DMS153 (cell line): ENCODE measurements at places on chromosomes 5 and 9.
A peak's percentile ranks its signal among the peaks of the same experiment; 100 is the strongest.

DNA sequence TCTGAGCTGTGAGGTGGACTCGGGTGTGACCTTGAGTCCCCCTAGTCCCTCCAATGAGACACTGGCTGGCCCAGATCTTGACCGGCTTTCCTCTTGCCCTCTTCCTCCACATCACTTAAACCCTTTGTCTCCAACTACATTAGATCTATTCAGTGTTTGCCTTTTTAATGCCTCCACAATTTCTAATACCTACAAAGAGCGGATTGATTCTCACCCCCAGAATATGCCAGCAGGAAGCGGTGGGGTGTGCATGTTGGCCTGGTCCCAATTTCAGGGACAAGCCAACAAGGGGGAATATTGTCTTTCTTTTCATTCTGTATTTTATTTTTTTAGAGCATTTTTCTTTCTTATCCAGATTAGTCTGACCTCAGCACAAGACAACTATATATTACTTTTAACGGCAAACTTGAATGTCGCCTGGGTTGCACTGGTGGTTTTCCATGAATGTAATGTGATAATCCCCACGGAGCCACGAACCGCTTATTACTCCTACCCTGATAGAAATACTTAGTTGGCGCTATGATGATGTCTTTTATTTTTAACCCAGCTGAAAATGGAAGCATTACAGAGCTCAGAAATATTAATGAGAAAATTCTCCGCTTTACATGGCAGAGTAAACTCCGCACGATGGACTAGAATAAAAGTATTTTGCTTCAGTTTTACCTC, 68.5 kb upstream of the MYO10 start:
- no peak for DNase-seq

GRCh38 chr5:126369995-126370731, 53.0 kb upstream of the GRAMD2B start:
- no peak for DNase-seq

- DNase-seq, result no peak
Measured at GRCh38 chr5:14186059-14186830, 43.1 kb downstream of the TRIO start.

DNA sequence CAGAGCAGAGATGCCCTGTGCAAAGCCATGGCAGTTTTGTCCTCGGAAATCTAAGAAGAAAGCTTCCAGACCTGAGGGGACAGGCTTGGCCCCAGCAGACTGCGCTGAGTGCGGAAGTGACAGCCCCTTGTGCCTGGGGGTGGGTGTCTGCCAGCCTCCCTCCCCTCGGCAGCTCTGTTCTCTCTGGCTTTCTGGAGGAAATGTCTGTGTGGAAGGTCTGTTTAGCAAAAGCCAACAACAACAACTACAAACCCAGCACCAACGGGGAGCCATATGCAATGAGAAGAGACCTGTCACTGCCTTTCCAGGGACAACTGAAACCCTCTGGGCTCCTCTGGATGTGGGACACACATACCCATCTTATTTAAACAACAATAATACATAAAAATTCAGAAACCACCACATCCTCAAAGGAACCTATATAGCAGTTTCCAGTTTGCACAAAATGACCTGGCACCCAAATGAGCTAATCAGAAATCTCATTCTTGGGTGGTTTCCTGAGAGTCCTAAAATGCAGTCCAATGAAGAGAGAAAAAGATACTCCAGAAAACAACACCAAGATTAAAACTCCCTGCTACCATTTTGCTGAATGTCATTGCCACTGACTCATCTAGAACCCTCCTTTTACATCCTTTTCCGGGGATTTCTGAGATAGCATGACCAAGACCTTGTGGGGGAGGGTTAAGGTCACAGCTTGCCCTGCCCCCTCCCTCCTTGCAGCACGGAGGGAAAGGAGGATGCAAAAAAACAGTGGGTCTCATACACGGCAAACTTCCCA, 97.7 kb downstream of the AK8 start:
- DNase-seq, result no peak

GRCh38 chr5:29697278-29697677, 1496.2 kb upstream of the CDH6 start:
- DNase-seq, result no peak

DNA sequence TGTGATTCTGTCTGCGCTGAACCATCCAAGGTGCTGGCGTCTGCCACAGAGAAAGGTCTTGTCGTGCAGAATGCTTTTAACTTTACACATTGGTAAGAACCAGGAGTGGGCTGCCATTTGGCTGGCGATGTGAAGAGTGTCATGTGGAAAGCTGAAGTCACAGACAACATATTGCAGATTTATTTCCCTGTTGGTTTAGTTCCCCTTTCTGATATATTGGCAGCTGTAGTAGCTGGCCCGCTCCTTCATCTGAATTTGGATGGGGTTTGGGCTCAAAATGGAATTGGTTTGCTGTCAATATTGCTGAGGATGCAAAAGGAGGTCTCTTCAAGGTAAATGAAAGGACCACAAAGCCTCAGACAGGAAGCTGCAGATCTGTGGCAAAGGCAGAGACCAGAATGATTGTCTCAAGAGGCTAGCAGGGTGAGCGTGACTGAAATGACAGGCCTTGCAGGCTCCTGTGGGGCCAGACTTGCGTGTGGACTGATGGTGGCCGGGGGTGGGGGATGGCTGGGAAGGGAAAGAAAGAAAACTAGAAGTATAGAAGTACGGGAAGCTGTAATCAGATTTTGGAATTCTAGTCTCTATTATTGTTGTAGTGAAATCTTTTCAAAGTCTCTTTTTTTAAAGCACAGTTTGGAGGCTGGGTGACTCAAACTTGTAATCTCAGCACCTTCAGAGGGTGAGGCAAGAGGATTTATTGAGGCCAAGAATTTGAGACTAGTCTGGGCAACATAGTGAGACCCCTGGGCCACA, 25.1 kb upstream of the CD180 start:
- DNase-seq, result no peak

DNA sequence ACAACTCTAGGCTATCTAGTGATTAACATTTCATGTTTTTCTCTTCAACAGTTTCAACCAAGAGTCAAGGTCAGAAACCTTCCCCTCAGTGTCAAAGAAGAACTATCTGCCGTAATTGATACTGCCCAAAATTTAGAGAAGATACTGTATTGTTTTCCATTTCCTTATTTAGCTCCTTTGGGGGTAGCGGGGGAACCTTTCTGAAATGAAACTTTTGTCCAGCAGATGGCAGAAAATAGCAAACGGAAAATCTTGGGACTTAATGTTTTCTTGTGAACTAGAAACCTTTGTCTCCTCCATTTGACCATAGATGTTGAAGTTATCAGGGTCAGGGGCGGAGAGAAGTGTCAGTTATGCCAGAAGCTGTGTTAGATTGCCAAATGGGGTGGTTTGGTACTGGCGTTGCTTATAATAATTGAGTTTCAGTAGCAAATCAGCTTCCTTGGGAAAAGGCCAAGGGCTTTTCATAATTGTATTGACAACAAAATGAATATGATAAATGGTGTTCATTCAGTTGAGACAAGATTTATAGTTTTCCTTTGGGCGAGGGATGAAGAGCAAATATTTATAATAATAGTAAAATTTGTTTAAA, 101.7 kb upstream of the TLX3 start:
- no peak for DNase-seq

DNA sequence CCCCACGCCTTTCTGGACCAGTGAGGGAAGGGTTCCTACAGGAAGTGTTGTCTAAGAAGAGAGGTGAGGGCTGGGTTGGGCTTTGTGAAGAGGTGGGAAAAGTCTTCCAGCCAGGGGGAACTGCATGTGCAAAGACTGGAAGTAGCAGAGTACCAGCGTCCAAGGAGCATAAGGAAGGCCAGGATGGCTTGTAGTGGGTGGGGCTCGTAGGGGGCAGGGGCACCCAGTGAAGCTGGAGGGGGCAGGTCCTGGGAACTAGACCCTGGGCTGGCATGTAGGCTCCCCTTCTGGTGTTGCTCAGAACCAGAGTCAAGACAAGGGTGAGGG, 20.4 kb downstream of the PRRX2 start:
- DNase-seq, result no peak

- DNase-seq, result no peak
Measured at GRCh38 chr9:3028535-3028934, 184.6 kb upstream of the PUM3 start.

DNA sequence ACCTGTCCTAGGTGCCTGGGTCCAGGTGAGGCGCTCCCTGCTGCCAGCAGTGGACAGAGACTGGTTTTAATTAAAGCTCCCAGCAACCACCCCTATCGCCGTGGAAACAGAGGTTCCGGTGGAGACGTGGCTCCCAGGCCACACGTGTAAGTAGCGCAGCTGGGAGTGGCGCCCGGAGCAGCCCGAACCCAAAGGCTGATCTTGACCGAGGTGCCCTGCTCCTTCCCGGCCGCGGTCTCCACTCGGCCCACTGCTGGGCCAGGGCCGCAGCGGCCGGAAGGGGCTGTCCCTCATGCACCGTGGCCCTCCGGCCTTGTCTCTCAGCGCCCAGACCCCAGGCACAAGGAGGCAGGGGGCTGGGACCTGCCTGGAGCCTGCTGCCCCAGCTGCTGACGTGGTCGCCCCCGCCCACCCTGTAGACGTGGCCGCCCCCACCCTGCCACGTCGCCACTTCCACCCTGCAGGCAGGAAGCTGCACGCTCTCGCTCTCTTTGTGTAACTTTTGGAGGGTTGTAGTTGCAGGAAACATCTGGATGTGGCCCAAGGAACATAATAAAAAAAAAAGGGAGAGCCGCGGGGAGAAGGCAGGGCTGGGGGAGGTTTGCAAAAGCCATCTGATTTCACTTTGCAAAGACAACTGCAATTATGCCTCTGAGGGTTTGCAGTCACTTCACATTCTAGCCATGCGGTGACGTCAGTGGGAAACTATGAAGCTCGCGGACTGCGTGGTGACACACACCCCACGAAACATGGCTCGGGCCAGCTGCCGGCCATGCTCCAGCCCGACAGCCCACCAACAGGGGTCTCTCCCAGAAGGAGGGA, 129.9 kb downstream of the RXRA start:
- DNase-seq, result no peak

GRCh38 chr5:65062469-65063083, 293.8 kb downstream of the CWC27 start:
- no peak for DNase-seq

DNA sequence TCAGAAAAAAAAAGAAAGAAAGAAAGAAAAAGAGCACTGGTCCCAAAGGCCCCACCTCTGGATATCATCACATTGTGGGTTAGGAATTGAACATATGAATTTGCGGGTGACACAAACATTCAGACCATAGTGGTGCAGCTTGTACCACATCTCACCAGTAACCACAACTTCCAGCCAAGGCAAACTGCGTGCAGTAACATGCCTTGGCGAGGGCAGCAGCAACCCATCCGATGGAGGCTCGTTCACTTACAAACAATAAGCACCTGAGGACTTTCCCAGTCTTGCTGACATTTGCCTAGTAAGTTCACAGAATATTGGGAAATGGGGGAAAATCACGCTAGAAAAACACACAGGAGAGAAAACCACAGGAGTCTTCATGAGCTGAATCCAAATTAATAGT, 508.1 kb downstream of the ZNF608 start:
- no peak for DNase-seq

- no peak for DNase-seq
Measured at GRCh38 chr5:143679777-143680176, 132.2 kb upstream of the HMHB1 start.

- no peak for DNase-seq
Measured at GRCh38 chr5:177367323-177367848, 9.7 kb downstream of the RGS14 start.

- no peak for DNase-seq
Measured at GRCh38 chr9:89756891-89757537, 152.2 kb downstream of the GADD45G start.

GRCh38 chr5:75049456-75050351, 2.7 kb downstream of the GCNT4 start:
- no peak for DNase-seq

DNA sequence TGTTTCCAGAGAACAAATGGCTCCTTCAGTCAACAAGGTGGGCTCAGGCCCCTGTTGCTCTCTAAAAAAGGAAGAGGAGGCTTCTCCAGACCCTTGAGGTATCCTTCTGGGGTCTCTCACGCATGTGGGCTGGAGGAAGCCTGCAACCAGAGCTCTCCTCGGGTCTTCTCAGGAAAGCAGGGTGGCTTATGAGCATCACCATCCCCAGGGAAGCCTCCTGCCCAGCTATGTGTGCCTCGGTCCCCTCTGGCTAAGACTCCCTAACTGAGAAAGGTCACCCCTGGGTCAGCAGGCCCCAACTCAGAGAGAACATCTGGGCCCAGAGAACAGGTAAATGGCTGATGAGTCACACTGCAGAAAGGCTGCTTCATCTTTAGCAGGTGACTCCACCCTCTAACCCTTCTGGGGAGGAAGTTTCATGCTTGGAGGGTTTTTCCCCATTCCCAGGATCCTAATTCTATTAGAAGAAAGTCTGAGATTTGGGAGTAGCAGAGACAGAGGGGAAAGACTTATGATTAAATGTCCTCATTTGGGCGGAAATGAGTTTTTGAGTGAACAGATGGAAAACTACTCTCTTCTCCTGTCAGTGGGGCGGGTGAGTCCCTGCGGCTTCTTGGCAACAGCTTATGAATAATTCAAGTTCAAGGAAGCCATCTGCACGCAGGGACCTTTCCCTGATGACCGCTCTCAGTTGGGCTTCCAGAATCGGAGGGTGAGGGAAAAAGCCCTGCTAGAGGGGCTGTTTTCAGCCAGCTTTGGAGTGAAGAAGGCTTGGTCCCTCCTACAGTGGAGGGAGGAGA, 41.9 kb downstream of the TGFBI start:
- DNase-seq, result no peak

GRCh38 chr9:113564498-113565237, 101.1 kb downstream of the RGS3 start:
- peak; percentile 15 for DNase-seq

DNA sequence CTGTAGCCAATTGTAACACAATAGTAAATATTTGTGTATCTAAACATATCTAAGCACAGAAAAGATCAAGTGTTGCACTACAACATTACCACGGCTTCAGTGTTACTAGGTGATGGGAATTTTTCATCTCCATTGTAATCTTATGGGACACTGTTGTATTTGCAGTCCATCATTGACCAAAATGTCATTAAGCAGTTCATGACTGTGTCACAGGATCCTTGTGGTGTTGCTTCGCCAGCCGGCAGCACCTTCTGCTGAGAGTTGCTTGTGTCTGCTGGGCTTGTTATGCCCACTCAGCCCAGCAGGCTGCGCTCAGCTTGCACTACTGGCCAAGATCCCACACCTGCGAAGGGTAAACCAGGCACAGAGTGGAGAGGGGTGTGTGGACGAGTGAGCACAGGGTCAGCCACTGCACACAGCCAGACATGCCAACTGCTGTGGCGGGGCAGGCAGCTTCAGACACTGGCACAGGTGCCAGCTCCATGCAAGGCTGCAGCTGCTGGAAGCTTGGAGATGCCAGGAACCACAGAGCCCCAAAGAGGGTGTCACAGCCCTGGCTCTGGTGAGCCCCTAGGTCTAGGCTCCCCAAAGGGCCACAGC, 273.7 kb downstream of the CETN3 start:
- no peak for DNase-seq

DNA sequence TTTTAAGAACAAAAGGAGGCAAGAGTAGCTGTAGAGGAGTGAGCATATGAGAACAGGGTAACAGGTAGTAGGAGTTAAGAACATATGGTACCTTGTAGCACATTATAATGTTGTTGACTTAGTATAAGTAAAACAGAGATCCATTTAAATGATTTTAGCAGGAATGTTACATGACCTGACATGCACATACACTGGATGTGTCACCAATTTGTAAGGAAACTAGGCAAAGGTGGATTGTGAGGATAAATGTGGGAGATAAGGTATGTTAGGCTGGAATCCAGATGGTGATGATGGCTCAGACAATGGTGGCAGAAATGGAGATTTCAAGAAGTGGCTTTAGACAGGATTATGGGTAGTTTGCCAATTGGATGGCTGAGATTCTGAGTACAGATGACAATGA, 443.1 kb upstream of the DAB2 start:
- no peak for DNase-seq

- DNase-seq, result no peak
Measured at GRCh38 chr5:137932800-137933199, 43.5 kb downstream of the PKD2L2 start.
